ENCODE measurements at places on chromosomes 13 and 19. TPM values are rescaled to one million over a fixed set of nuclear protein-coding genes. Genes with fewer than 3 reads are reported as not detected.

The LTBP4 gene
- total RNA-seq = 38.9 TPM

The LILRB1 gene
- not detected for total RNA-seq

The BSPH1 gene
- not detected for total RNA-seq

The VAV1 gene
- not detected for total RNA-seq

The EPSTI1 gene
- total RNA-seq = 2.4 TPM
